ENCODE measurements at places on chromosomes 12 and 14. TPM values are rescaled to one million over a fixed set of nuclear protein-coding genes. Genes with fewer than 3 reads are reported as not detected.

The BATF gene
- total RNA-seq, result 1.0 TPM

The PA2G4 gene
- 323 TPM for total RNA-seq

The CCDC184 gene
- not detected for total RNA-seq

The TBK1 gene
- 13.7 TPM for total RNA-seq

The IKZF4 gene
- total RNA-seq, result 1.9 TPM

The CD9 gene
- total RNA-seq, result 169 TPM

The FGF6 gene
- not detected for total RNA-seq

The FERMT2 gene
- not detected for total RNA-seq

The TAS2R9 gene
- total RNA-seq, result not detected

The FAM222A gene
- total RNA-seq, result 4.8 TPM

The C12orf54 gene
- total RNA-seq, result not detected

The SERPINA6 gene
- total RNA-seq, result 1.2 TPM

The ATG14 gene
- total RNA-seq, result 3.5 TPM

The KLRF1 gene
- not detected for total RNA-seq

The CFAP54 gene
- total RNA-seq, result not detected

The TRPV4 gene
- total RNA-seq, result 0.05 TPM

The PRH2 gene
- total RNA-seq, result not detected

The PLEKHG7 gene
- 0.13 TPM for total RNA-seq

The ADAMTS20 gene
- total RNA-seq, result not detected

The LMNTD1 gene
- total RNA-seq, result not detected

The KIAA0586 gene
- 5.0 TPM for total RNA-seq

The ACSS3 gene
- total RNA-seq, result not detected

The PPFIA2 gene
- not detected for total RNA-seq

The KRT85 gene
- total RNA-seq, result not detected

The OR6C2 gene
- total RNA-seq, result not detected

The EEA1 gene
- total RNA-seq, result 3.4 TPM

The VASH1 gene
- total RNA-seq, result not detected

The AQP2 gene
- total RNA-seq, result 0.10 TPM

The SYT1 gene
- not detected for total RNA-seq

The ABHD4 gene
- total RNA-seq, result 8.4 TPM

The GDF3 gene
- not detected for total RNA-seq

The MUCL1 gene
- total RNA-seq, result not detected

The RNFT2 gene
- total RNA-seq, result 16.2 TPM

The LUM gene
- total RNA-seq, result 0.10 TPM
